Activated naive CD4-positive, alpha-beta T cell treated with anti-CD3 and anti-CD28 coated beads for 36 hours (primary cell): ENCODE measurements at places on chromosomes 12 and 14. TPM values are rescaled to one million over a fixed set of nuclear protein-coding genes. Genes with fewer than 3 reads are reported as not detected.

DNA sequence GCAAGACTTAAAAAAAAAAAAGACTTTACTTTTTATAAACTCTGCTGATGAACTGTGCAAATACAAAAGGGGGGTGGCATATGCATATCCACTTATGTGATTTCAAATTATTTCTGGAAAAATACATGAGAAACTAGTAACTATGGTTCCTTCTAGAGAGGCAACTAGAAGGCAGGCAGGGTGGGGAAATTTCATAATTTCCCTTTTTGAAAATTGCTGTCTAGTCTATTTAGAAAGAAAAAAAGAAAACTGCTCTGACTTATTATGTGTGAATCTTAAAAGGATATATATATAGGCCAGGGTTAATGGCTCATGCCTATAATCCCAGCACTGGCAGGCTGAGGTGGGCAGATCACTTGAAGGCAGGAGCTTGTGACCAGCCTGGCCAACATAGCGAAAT lies 42.3 kb downstream of the ANAPC7 start:
- H3K4me1 ChIP-seq: no peaks in the 10 kb centered on the region
- H3K4me3 ChIP-seq: no peak overlapping the region
- no peak for DNase-seq
- no peaks in the 10 kb centered on the region for H3K27me3 ChIP-seq

GRCh38 chr12:13242936-13243335 lies 46.4 kb downstream of the EMP1 start:
- no peak overlapping the region for H3K4me3 ChIP-seq
- H3K27me3 ChIP-seq: peaks cover 2% of the 10 kb centered on the region
- no peaks in the 10 kb centered on the region for H3K4me1 ChIP-seq
- no peaks in the 10 kb centered on the region for H3K36me3 ChIP-seq
- DNase-seq: no peak
- no peak overlapping the region for H3K27ac ChIP-seq

GRCh38 chr14:86999036-86999435 lies 993.9 kb downstream of the GALC start:
- no peaks in the 10 kb centered on the region for H3K36me3 ChIP-seq
- no peak for DNase-seq
- H3K4me3 ChIP-seq: no peak overlapping the region
- no peaks in the 10 kb centered on the region for H3K4me1 ChIP-seq
- no peaks in the 10 kb centered on the region for H3K27me3 ChIP-seq
- H3K27ac ChIP-seq: no peak overlapping the region

DNA sequence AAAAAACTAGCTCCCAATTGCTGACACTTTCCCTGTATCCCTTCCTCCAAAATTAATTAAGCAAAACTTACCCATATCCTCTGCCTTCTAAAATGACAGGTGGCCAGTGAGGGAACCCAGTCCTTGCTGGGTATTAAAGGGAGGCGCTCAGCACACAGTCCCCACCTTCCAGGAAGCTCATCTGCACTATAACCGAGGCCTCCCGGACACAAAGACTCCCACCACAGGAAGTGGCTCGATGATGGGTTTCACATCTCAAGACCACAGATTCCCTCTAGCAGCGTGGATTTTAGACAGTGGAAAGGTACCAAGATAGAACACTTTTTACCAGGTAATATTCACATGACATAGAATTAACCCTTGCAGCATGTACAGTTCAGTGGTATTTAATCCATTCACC lies 126.8 kb upstream of the NCOR2 start:
- H3K36me3 ChIP-seq: no peaks in the 10 kb centered on the region
- H3K4me1 ChIP-seq: peaks cover 6% of the 10 kb centered on the region
- H3K27me3 ChIP-seq: no peaks in the 10 kb centered on the region
- peak; percentile 44 for DNase-seq

DNA sequence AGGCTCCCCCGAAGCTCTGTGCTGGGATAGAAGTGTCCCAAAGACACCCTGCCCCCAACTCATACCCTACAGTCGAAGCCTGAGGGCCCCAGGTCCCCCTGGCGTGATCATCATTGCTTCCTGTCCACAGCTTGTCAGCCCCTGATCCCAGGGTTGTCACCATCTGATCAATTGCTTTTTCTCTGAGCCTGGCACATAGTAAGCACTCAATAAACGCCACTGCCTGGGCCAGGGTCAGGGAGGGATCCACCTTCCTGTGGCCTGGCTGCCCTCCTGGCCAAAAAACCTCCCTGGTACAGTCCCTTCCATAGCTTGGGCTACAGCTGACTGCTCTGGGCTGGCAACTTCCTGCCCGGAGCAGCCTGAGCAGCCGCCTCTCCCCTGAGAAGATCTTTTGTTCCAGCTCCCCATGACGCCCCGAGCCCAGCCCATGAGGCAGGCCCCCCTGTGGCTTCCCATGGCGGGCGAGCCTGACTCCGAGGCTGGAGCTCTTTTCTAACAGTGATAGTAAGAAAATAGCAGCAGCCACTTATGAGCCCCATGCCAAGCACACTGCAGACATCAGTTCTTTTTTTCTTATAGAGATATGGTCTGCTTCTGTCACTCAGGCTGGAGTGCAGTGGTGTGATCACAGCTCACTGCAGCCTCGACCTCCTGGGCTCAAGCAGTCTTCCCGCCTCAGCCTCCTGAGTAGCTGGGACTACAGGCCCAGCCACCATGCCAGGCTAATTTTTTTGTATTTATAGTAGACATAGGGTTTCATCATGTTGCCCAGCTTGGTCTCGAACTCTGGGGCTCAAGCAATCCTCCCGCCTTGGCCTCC lies 6.5 kb downstream of the SH2B3 start:
- no peaks in the 10 kb centered on the region for H3K27me3 ChIP-seq
- H3K4me3 ChIP-seq: no peak overlapping the region
- H3K36me3 ChIP-seq: peaks cover 8% of the 10 kb centered on the region
- no peak for DNase-seq
- peaks cover 83% of the 10 kb centered on the region for H3K4me1 ChIP-seq

GRCh38 chr14:71668186-71668912 lies 263.9 kb upstream of the RGS6 start:
- no peak overlapping the region for H3K4me3 ChIP-seq
- peaks cover 10% of the 10 kb centered on the region for H3K4me1 ChIP-seq
- no peak overlapping the region for H3K27ac ChIP-seq
- DNase-seq: no peak
- peaks cover 28% of the 10 kb centered on the region for H3K36me3 ChIP-seq

DNA sequence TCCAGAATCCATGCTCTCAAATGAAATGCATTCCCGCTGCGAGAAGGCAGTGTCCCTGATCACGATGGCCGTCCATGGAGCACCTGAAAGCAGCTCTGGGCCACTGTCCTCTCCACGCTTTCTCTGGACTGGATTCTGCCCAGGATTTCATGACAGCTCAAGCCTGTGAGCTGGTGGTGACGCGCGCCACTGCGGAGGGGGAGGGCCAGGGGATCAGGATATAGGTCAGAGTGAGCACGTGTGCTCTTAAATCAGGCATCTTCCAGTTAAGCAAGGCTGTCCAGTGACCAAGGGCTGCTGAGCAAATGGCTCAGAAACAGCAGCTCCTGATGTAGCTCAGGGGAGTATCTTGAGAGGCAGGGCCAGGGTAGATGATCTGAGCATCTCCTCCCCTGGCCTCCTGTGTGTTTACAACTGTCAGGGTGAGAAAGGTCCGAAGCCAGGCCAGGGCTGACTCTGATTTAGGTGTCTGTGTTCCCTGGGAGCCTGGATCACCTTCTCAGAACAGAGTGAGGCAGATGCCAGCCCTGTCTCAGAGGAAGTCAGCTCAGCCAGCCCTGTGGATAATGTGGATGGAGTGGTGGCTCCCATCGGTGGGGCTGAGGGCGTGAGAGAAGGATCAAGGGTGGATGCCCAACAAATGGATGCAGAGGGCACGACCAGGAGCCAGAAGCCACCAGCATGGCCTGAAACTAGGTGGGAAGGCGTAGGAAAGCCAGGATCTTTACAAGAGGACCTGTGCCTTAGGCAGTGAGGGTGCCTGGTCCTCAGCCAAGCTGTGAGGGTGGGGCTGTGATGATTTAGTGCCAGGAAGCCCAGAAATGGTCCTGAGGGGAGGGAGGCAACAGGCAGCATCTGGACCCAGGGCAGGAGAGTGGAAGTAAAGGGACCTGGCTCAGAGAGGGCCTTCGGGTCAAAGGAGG lies 55.3 kb downstream of the ELK3 start:
- no peaks in the 10 kb centered on the region for H3K27me3 ChIP-seq
- H3K36me3 ChIP-seq: peaks cover 46% of the 10 kb centered on the region
- no peak for DNase-seq
- H3K27ac ChIP-seq: peak overlapping the region; percentile 33
- H3K4me1 ChIP-seq: peaks cover 39% of the 10 kb centered on the region

DNA sequence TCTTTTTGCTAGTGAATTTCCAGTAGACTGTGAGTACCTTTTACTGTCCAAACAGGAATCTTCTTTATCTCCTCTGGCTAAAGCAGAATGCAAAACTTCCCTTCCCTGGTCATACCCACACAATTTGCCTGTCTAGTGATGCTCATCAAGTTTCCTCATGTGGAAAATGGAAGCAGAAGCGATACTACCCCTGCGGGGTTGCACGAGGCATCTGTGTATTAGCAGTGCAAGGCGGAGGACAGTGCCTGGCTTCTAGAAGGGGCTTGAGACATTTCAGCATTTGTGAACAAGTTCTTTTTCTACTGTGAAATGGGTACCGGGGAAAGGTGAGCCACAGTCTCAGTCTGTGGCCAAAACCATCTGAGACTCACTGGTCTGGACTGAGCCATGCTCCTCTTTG lies 340.9 kb downstream of the AACS start:
- no peak for DNase-seq
- H3K27ac ChIP-seq: no peak overlapping the region
- H3K36me3 ChIP-seq: no peaks in the 10 kb centered on the region
- no peaks in the 10 kb centered on the region for H3K4me1 ChIP-seq
- H3K27me3 ChIP-seq: peaks cover 6% of the 10 kb centered on the region

GRCh38 chr12:96247563-96247962 lies 53.4 kb downstream of the ELK3 start:
- H3K27ac ChIP-seq: peak overlapping the region; percentile 2
- peak; percentile 37 for DNase-seq
- H3K4me3 ChIP-seq: no peak overlapping the region
- peaks cover 40% of the 10 kb centered on the region for H3K36me3 ChIP-seq

GRCh38 chr14:95140060-95140858 lies 17.1 kb downstream of the DICER1 start:
- H3K4me3 ChIP-seq: no peak overlapping the region
- H3K27ac ChIP-seq: peak overlapping the region; percentile 39
- H3K4me1 ChIP-seq: peaks cover 71% of the 10 kb centered on the region
- H3K27me3 ChIP-seq: no peaks in the 10 kb centered on the region

TPPP2 gene
- not detected for total RNA-seq

ARMH4 gene
- total RNA-seq: not detected

- H3K27me3 ChIP-seq: peaks cover 5% of the 10 kb centered on the region
- DNase-seq: no peak
- no peaks in the 10 kb centered on the region for H3K36me3 ChIP-seq
- no peak overlapping the region for H3K4me3 ChIP-seq
These were observed 133.1 kb downstream of the TMEM30B start for GRCh38 chr14:61147831-61148549.

DNA sequence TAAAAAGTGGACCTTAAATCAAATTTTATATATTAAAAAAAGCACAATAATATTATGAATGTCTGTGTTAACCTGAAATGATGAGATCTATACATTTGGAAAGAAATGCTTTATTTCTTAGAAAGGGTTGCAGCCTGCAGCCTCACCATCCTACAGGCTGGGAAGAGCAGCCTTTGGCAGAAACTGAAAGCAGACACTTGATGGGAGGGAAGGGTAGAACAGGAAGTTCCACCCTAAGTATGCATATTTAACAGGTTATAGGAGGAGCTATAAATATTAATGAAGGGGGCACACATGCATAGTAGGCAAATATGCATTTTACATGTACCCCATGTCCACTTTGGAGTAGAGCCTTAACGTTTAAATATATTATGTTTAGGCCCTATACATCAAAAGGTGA lies 498.0 kb downstream of the FLRT2 start:
- no peak overlapping the region for H3K4me3 ChIP-seq
- no peaks in the 10 kb centered on the region for H3K27me3 ChIP-seq
- H3K4me1 ChIP-seq: peaks cover 8% of the 10 kb centered on the region
- no peak for DNase-seq
- H3K36me3 ChIP-seq: peaks cover 2% of the 10 kb centered on the region
- H3K27ac ChIP-seq: no peak overlapping the region

DDX55 gene
- total RNA-seq: 48.7 TPM

TRPV4 gene
- total RNA-seq: not detected

PRKD1 gene
- total RNA-seq: not detected

DNA sequence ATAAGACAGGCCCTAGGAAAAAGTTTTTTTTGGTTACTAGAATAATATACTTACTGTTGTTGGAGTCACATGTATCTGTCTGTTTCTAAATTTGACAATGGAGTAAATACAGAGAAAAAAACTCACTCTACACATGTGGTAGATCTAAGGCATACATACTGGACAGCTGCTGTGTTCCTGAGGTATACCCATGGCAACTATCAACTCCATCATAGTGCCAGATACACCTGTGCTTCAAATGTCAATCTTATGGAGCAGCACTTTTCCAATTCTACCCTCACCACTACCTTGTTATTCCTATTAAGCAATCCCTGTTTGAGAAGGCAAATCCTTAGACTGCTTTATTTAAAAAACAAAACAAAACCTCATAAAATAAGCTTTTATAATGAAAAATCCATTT lies 3.3 kb downstream of the ZCRB1 start:
- H3K27ac ChIP-seq: no peak overlapping the region
- no peaks in the 10 kb centered on the region for H3K27me3 ChIP-seq
- H3K4me1 ChIP-seq: peaks cover 16% of the 10 kb centered on the region

GRCh38 chr14:100424504-100425428 lies 101.6 kb downstream of the SLC25A47 start:
- H3K4me1 ChIP-seq: peaks cover 11% of the 10 kb centered on the region
- H3K27me3 ChIP-seq: no peaks in the 10 kb centered on the region
